Hematopoietic multipotent progenitor cell treated with erythropoietin and hydrocortisone succinate and interleukin-3 and kit ligand, for 6 days (in vitro differentiated cells): ENCODE measurements at places on chromosomes 3 and 15.

DNA sequence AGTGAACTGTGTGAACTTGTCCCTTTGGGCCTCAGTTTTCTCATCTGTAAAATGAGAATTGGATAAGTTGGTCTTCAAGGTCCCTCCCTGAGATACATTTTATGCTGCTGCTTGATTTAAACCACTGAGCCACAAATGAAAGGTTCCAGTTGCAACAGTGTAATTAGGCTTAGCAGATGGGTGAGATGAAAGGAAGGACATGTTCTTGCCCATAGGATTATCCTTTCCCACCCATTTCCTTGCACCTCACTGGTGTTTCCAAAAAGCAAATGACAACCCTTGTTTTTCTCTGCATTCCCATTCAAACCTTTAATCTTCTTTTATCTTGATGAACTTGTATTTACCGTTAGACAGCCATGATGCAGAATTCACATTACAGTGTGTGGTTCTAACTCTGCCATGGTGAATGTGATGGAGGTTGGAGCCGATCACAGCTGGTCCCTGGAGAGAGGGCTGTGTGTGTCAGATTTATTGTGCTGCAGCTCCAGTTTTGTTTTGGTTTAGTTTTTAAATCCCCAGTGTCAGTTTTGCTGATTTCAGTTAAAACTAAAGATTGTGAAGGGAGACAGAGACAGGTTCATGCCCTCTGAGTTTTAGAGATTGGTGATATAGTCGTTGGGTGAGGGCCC is 44.0 kb downstream of the MAP2K1 start:
- DNase-seq: no peak

DNA sequence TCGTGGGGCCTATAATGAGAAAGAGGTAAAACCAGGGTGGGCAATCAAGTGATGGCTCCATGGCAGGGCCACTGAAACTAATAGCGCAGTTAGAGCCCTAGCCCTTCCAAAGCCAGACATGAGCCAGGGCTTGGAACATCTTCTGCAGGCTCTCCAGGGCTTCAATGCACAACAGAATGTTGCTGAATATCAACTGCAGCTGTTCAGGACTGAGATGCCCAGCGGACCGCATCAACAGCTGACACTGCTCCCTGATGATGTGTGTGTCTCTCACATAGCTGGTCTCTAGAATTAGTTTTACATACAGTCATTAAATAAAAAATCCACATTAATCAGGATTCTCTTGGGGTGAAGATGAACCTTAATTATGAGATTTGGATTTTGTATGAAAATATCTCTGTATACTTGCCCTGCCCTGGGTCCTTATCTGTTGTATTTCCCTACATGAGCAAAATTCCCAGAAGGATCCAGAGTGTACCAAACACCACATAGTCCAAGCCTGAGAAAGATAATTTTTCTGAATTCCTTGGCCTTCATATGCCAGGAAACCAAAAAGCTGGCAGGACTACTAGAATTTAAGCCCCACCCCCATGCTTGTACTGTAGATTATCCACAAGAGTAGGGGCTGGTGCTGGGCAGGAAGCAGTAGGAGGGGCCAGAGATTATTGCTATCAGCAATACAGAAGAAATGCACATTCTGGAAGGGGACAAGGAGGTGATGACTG is 7.7 kb upstream of the GOLGB1 start:
- peak; percentile 66 for DNase-seq

DNA sequence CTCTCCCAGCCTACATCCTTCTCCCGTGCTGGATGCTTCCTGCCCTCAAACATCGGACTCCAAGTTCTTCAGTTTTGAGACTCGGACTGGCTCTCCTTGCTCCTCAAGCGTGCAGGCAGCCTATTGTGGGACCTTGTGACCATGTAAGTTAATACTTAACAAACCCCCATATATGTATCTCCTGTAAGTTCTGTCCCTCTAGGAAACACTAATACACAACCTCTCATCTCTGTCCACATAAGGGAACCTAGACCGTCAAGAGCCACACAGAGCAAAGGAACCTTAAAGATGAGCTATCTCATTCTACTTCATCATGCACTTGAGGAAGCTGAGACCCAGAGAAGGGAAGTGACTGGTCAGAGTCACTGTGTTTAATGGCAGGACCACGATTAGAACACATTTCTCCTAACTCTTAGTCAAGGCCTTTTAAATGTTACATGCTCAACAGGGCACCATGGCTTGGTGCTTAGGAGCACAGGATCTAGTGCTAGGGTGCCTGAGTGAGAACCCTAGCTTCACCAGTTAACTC is 50.3 kb downstream of the NPTN start:
- DNase-seq: no peak

GRCh38 chr3:141499284-141499683 is 12.5 kb downstream of the RASA2 start:
- no peak for DNase-seq

DNA sequence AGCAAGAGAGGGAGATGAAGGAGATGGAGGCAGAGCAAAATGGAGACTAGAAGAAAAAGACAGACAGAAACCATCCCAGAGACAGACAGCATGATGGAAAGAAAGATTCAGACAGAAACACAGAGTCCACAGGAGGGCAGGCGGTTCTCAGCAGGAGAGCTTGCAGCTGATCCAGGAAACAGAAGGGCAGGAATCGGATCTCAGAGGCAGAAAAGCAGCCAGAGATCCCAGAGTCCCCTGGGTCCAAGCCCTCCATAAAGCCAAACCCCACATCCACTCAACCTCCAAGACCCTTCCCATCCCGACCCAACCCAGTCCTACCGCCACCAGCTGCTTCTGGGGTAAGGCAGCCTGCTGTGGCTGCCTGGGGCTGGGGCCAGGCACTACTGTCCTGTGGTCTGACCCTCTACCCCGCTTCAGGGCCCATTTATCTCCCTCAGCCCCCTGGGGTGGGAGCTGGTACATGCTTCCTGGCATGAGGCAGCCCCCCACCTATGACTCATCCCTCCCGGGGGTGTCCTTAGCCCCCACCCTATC is at the start of gene UCN2:
Gene UCN2, minus strand, starts transcription at position 400 of the 537 bp plus-strand sequence. CDS start 657 bp downstream, outside the sequence.
- DNase-seq: peak; percentile 24

- no peak for DNase-seq
Measured at GRCh38 chr15:39456582-39457330, 124.1 kb upstream of the THBS1 start.

DNA sequence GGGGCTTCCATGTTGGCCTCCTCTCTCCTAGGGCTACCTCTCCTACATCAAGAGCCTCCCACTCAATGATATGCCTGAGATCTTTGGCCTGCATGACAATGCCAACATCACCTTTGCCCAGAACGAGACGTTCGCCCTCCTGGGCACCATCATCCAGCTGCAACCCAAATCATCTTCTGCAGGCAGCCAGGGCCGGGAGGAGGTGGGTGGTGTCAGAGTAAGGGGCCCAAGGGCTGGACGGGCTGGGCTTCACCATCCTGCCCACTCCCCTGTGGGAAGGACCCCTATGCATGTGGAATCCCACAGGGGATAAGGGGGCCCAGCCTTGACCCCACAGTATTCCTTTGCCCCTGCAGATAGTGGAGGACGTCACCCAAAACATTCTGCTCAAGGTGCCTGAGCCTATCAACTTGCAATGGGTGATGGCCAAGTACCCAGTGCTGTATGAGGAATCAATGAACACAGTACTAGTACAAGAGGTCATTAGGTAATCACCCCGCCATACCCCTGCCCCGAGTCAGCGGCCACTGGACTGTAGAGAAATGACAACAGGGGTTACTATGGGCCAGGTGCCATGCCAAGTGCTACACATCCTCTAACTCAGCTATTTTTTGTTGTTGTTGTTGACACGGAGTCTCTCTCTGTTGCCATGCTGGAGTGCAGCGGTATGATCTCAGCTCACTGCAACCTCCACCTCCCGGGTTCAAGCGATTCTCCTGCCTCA is 47.1 kb downstream of the SEMA3G start:
- DNase-seq: no peak

DNA sequence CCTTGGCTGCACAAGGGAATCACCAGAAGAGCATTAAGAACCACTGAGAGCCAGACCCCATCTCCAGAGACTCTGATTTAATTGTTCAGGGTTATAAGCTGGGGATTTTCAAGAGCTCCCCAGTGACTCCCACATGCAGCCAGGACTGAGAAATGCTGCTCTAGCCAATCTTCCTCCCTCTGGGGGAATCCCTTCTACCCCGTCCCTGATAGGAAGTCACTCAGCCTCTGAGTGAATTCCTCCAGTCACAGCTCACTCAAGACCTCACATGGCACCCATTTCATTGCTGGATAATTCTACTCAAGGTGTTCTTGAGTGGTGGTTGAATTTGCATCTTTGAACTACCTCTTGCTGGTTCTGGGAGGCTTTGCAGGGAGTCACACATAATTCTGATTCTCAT is 10.7 kb downstream of the CCR3 start:
- no peak for DNase-seq

GRCh38 chr3:67602816-67603215 is 51.6 kb downstream of the SUCLG2 start:
- peak; percentile 32 for DNase-seq

GRCh38 chr3:58989163-58989562 is 60.7 kb downstream of the CFAP20DC start:
- no peak for DNase-seq

GRCh38 chr3:84108442-84108971 is 850.3 kb upstream of the CADM2 start:
- DNase-seq: no peak

- DNase-seq: no peak
Measured at GRCh38 chr15:30941520-30941919, 37.8 kb downstream of the FAN1 start.

DNA sequence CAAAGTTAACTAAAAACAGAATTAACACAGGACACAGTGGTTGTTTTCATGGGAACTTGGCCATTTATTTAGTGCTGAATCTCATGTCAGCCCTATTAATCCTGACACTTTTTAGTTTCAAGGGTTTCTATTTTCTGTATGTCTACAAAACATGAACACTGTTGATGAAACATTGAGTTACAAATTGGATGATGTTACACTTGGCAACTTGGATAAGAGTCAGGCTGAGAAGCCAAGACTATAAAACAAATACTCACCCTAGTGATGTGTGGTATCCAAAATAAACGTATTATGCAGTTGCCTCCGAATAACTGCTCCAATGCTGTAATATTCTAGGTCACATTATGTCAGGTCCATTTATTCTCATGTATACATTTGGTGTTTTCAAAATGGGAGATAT is 349.6 kb downstream of the ZIC1 start:
- no peak for DNase-seq

- DNase-seq: no peak
Measured at GRCh38 chr3:31321620-31322019, 211.1 kb upstream of the STT3B start.

- DNase-seq: no peak
Measured at GRCh38 chr15:51335538-51336410, 2.6 kb downstream of the CYP19A1 start.

DNA sequence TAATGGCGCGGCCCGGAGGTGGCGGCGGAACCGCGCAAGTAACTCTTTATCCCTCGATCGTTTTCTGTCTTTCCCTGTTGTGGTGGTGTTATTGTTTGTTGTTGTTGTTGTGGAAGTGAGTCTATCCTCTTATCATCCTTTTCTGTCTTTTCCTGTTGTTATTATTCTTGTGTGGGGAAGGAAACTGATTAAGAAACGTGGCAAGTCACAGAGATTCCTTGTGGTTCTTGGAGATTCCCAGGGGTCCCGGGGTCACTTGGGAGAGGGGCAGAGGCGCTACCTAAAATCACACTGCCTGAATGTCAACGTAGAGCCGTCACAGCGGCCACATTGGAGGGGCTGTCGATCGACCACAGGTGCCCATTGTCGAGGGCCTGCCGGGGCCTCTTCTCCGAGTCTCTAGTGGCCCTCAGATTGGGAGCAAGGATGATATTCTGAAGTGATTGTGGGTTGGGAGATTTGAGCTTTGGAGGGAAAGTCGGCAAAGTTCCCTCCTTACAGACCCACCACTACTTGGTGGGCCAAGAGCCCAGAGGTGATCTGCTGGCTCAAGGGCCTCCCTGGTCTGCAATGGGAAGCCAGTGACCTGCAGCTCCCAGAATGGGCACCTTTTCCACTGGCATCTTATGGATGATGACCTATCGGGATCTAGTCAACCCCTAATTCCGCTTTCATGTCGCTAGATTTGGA is 790 bp downstream of the PARP14 start:
- DNase-seq: peak; percentile 24

GRCh38 chr15:40928821-40929659 is at the start of gene DLL4:
DLL4 (plus strand) TSS chr15:40929340; CDS start chr15:40929669, 329 bp downstream.
- DNase-seq: peak; percentile 68

DNA sequence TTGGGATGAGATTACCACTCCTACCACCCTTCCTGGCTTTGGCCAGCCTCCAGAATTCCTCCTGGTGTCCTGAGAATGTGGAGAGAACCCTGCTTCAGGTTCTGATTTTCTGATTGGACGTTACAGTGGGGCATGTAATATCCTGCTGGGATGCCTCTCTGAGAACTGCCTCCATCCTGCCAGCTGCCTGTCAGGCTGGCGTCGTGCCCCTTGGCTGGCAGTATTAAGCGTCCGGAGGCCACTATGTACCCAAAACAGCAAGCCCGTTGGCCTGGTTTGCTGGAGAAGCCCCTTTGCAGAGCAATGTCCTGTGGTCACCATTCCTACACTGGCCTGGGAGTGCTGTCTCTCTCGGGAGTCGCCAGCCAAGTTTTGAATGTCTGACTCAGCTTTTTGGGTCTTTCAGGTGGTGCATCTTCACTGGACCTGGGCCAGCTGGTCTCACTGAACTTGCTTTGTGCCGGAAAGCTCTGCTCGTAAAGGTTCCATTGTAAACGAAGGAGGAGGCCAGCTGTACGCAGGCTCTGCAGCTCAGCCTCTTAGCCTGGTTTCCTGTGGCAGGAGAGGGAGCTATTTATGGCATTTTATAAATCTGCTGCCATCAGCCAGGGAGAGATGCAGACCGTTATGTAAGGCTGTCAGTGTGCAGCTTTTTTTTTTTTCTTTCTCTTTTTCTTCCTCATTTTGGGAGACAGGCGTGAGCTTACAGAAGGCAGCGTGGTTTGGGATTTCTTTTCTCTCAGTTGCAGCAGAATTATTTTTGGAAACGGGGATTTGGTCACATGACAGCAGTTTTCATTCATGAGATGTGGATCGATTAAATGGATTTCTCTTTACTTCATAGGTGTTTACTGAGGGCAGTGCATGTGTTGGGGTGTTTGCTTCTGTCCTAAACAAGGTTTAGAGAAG is 19.0 kb upstream of the TRAK1 start:
- peak; percentile 39 for DNase-seq

DNA sequence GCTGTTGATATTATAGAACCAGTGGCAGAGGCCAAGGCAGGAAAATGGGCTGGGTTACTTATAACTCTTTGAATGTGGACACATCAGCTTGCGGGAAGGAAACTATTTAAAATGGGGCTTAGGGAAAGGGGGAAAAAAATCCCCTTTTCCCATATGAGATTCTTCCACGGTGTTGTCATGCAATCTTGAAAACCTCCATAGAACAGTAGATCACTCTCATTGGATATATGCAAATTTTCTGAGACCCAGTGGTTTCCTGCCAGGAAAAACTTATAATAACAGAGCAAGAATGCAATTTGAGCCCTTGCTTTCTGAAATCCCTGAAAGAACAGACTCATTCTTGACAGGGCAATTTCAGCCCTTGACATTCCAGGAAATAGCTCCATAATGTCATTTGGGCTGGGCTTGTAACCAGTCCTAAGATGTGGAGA is 31.1 kb downstream of the TMEM212 start:
- DNase-seq: no peak

- DNase-seq: peak; percentile 88
Measured at GRCh38 chr3:39189959-39190269, 2.5 kb downstream of the XIRP1 start.
